ENCODE measurements at places on chromosomes 5 and 9. TPM values are rescaled to one million over a fixed set of nuclear protein-coding genes. Genes with fewer than 3 reads are reported as not detected.

DNA sequence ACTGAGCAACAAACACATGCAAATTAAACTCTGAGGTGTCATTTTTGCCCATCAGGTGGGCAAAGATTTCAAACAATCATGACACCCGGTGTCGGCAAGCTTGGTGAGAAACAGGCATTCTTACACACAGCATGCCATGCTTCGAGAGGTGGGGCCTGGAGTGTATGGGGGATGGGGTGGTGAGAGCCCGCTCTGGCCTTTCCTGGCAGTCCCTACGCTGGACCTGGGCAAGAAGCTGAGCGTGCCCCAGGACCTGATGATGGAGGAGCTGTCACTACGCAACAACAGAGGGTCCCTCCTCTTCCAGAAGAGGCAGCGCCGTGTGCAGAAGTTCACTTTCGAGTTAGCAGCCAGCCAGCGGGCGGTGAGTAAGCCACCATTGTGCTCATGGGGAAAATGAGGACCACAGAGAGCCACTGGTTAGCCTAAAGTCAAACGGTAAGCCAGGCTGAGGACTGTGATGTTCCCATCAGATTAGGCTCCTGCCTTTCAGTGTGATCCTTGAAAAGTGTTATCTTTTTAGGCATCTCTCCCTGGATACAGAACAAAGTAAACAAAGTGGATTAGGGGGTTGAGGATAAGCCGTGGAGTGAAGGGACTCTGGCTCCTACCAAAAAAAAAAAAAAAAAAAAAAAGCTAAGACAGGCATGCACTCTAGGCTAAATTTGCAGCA, 9.4 kb downstream of the MYOZ3 start:
- no peak for DNase-seq

The TAF1L gene
- not detected for total RNA-seq

- DNase-seq, result no peak
Observed at GRCh38 chr5:86439593-86440110, 178.1 kb upstream of the COX7C start.

DNA sequence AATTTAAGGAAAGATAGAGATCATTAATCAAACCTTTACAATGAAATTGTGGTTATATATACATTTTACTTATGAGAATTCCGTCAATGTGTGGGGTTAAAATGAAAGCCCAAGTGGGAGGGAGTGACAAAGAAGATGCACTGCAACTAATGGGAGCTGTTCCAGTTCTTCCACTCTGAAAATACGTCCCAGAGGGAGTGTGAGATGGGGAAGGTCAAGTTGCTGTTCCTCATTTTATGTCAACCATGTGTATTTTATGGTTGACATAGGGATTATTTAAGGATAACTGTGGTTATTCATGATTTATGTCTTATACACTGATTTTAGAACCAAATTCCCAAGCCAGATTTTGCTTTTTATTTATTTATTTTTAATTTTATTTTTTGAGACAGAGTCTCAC, 14.2 kb upstream of the RGS3 start:
- no peak for DNase-seq

DNA sequence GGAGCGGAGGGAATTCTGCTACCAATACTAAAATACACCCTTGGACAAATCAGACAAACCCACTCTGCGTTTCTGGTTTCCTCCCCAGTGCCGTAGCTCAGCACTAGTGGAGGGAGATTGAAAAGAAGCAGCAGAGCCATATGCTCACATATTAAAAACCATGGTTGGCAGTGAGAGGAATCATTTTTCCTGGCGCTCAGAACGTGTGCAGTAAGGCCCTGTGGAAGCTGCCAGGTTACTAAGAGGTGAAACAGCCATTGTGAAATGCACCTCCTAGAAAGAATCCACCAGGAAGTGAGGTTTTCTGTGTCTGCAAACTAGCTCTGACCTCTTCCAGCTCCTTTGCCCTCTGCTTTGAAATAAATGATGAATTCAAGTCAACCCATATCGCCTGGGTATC, 177.2 kb downstream of the ERCC6L2 start:
- no peak for DNase-seq

DNA sequence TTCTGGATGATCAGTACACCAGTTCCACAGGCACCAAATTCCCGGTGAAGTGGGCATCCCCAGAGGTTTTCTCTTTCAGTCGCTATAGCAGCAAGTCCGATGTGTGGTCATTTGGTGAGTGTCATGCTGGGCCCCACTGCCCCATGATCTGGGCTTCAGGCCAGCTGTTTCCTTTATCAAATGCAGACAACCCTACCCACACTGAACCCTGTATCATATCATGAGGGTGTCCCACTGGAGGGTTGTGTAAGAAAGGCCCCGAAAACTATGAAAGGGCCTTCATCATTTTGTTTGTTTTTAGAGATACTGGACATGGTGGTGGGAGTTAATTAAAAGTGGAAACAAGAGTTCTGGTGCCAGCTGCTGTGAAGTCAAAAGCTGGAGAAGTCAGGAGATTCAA, 20.0 kb upstream of the CYFIP2 start:
- DNase-seq, result no peak

The AQP3 gene
- total RNA-seq, result 3.3 TPM

- DNase-seq, result no peak
Observed at GRCh38 chr9:30851600-30851999, 1532.8 kb upstream of the ACO1 start.

The PCDHGA1 gene
- 0.90 TPM for total RNA-seq

The PCDHB9 gene
- 0.18 TPM for total RNA-seq

DNA sequence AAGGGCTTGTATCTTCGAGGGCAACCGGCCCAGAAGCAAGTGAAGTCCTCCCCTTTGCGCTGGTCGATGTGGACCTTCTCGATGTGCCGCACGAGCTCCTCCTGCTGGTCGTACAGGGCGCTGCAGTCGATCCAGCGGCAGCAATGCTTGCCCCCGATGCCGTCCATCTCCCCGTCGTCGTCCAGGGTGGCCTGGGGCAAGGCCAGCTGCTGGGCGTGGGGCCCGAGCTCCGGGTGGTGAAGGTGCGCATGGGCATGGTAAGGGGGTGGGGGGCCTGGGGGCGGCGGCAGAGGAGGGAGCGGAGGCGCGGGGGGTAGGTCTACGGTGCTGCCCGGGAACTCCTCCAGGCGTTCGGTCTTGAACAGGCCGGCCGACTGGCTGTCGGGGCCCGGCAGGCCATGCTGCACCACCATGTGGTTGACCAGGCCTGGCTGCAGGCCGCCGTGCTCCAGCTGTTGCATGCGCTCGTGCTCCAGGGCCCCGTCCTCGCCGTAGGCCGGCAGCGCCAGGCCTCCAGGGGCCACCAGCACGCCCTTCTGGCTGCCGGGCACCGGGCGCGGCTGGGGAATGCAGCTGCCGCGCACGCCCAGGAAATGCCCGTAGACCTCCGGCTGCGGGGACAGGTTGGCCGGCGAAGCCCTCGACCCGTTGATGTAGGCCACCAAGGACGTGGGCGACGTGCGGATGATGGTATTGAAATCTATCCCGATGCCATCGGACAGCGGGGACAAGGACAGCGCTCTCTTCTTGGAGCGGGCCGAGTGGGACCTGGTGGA, 181.8 kb downstream of the GLIS3 start:
- DNase-seq, result no peak

The MYMK gene
- not detected for total RNA-seq

DNA sequence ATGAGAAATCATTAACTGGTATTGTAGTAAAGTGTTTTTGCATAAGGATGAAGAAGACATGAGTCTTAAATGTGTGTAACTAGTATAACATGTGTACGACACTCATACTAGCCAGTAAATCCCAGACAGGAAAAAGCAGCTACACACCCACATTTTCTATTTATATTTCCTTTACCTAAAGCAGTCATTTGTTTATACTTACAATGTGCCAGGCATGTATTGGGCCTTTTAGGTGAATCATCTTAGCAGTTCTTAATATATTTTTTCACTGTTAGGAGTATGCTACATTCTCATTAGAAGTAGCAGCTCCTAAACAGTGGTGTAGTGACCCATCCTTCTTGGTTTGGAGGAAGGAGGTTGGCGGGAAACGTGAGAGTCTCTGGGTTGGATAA, 55.8 kb upstream of the TMC1 start:
- peak; percentile 78 for DNase-seq

The EDIL3 gene
- 101 TPM for total RNA-seq

The LCN15 gene
- total RNA-seq, result not detected

The FOXD4L6 gene
- total RNA-seq, result not detected

GRCh38 chr5:73263001-73263710, 90.2 kb downstream of the TMEM174 start:
- no peak for DNase-seq

GRCh38 chr9:84151640-84152039, 171.0 kb downstream of the RMI1 start:
- no peak for DNase-seq

DNA sequence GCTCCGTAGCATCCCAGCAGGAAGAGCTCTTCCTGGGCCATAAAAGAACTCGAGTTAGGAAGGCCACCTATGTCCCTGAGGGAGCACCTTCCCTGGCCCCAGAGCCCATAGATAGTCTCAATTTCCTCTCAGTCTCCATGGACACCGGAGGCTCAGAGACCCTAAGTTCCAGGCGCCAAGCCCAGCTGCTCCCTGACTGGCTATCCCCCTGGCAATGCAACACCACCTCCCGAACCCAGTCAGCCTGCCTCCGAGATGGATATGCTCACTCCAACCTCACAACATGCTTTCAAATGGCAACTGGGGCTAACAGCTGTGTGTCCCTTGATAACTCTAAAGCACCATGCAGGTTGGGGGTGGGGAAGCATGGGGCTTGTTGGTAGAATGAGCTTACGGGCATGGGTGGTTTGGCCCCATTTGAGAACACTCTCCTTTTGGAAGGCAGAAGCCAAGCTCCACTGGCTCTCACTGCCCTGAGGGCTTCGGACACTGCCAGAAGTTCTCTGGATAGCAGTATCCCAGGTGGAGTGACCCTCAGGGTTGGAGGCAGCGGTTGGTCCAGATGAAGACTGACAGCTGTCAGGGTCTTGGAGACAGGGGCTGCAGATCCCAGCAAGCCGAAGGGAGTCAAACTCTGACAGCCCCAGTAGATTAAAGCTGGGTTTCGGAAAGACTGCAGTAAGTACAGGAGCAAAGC, 165.3 kb downstream of the PAX5 start:
- DNase-seq, result no peak

DNA sequence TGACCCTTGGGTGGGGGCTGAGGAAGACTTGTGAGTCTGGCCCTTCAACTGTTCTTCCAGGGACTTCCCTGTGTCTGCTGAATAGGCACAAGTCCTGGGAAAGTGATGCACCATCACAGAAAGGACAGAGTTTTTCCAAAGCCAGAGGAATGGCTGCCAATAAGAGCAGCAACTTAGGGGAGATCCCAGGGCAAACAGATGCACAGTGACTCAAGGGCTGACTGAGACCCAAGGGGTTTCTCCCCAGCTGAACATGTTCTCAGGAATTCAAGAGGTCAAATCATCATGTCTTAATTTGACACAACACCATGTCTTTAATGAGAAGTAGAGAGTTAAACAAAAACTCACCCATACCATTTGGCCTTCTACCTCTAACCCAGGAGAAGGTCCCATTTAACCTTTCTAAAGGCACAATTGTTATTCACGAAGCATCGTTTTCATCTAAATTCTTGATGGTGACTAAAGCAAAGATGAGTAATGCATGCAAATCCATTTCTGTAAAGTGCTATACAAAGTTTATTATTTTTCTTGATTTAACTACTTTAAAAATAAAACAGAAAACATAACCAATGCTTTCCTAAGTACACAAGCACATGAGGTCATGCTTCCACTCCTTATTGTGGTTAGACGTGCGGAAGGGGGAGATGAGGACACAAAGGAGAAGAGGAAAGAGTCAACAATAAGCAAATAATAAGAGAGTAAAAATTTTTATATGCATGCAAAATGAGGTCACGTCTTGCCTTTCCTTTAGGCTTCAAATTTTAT, 324.1 kb downstream of the PLK2 start:
- DNase-seq, result peak; percentile 83

The SH3GL2 gene
- under 0.01 TPM for total RNA-seq

The ALDOB gene
- total RNA-seq, result not detected
